ENCODE measurements at places on chromosomes 4 and X.
A peak's percentile ranks its signal among the peaks of the same experiment; 100 is the strongest.

DNA sequence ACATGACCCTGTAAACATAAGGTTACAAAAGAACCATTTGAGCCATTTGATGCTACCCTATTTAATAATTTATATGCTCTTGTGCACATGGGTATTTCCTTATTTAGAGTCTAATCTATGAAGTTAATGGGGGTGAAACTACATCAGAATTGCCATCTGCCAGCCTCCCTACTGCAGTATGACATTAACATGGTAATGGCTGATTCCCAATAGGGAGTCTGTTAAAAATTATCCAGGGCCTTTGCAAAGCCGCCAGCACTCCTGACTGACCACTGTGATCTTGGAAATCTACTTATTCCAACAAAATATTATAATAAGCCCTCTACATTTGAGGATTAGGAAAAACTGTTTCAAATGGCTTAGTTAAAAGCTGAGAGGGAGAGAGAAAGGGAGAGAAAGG, 153.7 kb downstream of the CLCN4 start:
- no peak for DNase-seq

DNA sequence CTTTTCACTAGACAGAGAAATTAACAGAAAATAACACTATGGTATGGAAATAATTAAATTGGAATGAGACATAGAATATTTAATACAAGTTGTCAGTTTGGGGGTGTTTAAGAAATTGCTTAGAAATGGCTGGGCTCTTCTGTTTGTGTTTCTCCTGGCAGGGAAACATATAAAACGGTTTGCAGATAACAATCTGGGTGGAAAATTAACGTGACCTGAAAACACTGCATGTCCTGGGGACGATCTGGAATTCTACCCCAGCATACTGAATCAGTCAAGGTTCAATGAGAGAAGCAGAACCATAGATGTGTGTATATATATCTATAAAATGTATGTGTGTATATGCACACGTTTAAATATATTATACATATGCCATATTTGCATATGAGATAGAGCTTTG, 109.8 kb downstream of the SPATA18 start:
- DNase-seq, result no peak

- no peak for DNase-seq
Measured at GRCh38 chr4:40251366-40251765, 54.5 kb downstream of the RHOH start.

DNA sequence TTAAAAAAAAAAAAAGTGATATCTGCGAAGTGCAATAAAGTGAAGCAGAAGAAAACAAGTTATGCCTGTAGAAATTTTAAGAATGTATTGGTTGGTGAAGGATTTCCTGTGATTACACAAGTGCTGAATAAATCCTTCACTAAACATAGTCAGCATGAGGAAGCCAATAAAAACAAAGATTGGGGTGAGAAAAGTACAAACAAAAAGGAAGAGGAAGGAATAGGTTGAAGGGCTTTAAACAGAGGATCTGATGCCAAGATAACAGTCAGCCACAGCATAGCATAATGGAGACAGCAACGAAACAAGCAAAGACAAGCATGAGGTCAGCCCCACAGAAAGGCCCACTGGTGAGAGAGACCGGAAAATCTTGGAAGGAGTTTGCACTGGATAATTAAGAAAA, 372.2 kb downstream of the ADAM29 start:
- DNase-seq, result no peak

DNA sequence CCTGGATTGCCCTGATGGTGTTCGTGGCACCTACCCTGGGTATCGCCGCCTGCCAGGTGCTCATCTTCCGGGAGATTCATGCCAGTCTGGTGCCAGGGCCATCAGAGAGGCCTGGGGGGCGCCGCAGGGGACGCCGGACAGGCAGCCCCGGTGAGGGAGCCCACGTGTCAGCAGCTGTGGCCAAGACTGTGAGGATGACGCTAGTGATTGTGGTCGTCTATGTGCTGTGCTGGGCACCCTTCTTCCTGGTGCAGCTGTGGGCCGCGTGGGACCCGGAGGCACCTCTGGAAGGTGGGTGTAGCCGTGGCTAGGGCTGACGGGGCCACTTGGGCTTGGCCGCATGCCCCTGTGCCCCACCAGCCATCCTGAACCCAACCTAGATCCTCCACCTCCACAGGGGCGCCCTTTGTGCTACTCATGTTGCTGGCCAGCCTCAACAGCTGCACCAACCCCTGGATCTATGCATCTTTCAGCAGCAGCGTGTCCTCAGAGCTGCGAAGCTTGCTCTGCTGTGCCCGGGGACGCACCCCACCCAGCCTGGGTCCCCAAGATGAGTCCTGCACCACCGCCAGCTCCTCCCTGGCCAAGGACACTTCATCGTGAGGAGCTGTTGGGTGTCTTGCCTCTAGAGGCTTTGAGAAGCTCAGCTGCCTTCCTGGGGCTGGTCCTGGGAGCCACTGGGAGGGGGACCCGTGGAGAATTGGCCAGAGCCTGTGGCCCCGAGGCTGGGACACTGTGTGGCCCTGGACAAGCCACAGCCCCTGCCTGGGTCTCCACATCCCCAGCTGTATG, 1.8 kb downstream of the AVPR2 start:
- DNase-seq, result no peak

GRCh38 chrX:12206413-12206812, 68.1 kb downstream of the FRMPD4 start:
- no peak for DNase-seq

GRCh38 chr4:17336524-17336961, 175.3 kb downstream of the QDPR start:
- DNase-seq, result peak; percentile 79
